ENCODE measurements at places on chromosomes 7 and 10.

DNA sequence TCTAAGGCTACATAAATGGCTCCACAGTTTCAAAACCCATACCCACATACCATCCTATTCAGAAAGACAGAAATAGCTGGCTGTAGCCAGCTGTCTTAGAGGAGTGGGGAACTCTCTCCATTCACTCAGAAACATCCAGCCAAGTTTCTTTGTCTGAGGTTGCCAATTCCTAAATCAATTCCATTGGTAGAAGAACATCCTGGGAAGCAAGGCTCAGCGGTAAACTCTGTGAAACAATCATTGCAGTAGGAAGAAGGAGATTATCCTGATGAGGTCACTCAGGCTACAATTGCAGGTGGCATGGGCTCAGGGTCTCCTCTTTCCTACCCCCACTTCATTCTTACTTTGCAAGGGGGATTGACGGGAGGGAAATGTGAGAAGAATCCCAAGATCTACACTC, 154.0 kb downstream of the ETV1 start:
- no peak for DNase-seq

DNA sequence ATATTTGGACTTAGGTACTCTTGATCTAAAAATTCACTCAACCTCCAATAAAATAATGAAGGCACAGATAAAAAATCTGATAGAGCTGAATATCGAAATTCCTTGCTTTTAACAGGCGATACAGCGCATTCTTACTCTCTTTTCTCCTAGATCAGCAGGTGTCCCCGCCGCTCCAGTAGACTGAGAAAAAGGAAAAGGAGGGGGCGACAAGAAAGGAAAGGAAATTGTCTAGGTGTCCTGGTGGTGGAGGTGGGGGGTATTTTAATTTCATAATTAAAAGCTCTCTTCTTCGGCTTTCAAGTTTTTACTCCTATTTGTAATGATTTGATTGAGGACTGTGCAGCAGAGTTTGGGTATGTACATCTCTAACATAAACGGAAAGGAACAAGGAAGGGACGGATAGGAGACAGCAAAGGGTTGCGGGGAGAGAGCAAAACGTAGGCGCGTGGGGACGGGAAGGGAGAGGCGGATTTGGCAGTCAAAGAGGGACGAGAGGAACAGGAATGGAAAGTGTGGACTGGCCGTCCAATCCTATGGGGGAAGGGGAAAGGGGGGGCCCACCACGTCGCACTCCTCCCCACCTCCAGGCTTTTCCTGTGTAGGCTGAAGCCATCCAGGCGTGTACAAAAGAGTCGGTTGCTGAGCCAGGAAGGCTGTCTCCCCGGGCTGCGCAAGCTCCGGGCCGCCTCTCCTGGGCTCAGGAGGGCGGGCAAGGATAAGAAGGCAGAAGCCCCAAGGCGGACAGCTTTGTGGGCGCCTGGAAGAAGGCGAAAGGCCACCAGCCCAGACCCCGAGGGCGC, 875 bp upstream of the HECTD2 start:
- peak; percentile 40 for DNase-seq

DNA sequence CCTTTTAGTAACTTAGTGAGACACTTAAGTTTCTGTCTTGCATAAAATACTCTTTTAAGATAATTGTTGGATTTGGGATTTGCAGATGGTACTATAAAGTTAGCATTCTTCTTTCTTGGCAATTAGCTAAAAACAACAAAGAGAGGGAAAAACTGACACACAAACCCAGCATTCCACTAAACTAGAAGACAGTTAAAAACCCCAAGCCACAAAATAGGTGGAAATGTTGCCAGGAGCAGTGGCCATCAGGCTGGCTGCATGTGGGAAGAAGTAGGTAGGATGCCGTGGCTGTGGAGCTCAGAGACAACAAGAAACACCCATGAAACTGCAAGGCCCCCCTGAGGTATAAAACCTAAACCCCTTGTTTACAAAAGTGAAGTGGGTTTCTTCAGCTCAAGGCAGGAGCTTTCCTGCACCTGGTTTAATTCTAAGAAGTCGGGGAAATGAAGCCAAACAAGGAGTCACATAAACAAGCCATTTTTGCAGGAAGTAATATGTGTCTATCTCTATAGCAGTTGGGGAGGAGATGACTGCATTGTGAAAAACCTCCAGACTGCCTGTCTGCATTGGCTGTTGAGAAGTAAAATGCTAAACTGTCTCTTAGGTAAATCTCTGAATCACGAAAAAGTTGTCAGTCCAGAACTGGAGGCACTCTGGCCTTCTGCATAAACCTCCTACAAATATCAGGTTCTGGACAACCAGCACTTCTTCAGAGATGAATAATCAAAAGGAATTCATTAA, 9.5 kb downstream of the RAB18 start:
- no peak for DNase-seq

GRCh38 chr7:38476764-38477163, 154.4 kb downstream of the AMPH start:
- no peak for DNase-seq

DNA sequence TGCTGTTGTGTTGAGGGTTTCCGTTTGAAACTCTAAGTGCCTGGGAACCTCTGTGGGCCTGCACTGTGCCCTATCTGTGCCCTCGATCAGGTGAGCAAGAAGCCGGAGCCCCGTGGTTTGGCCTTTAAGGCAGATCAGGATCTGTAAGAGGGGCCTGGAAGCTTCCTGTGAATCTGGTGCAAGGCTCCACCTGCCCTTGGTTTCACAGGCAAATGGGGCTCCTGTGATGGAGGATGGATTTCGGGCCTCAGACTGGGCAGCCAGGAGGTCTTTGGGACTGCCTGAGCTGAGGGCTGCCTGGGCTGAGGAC, 21.6 kb downstream of the SCART1 start:
- DNase-seq, result peak; percentile 34

DNA sequence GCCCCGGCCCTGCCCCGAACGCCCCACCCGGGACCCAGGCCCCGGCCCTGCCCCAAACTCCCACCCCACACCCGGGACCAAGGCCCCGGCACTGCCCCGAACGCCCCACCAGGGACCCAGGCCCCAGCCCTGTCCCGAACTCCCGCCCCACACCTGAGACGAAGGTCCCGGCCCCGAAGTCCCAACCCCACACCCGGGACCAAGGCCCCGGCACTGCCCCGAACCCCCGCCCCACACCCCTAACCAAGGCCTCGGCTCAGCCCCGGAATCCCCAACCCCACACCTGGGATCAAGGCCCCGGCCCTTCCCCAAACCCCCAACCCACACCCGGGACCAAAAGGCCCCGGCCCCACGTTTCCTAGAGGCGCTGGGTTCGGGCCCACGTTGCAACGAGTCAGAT, 1.1 kb upstream of the LARP4B start:
- no peak for DNase-seq

GRCh38 chr10:76073524-76073923, 642.1 kb downstream of the LRMDA start:
- no peak for DNase-seq

DNA sequence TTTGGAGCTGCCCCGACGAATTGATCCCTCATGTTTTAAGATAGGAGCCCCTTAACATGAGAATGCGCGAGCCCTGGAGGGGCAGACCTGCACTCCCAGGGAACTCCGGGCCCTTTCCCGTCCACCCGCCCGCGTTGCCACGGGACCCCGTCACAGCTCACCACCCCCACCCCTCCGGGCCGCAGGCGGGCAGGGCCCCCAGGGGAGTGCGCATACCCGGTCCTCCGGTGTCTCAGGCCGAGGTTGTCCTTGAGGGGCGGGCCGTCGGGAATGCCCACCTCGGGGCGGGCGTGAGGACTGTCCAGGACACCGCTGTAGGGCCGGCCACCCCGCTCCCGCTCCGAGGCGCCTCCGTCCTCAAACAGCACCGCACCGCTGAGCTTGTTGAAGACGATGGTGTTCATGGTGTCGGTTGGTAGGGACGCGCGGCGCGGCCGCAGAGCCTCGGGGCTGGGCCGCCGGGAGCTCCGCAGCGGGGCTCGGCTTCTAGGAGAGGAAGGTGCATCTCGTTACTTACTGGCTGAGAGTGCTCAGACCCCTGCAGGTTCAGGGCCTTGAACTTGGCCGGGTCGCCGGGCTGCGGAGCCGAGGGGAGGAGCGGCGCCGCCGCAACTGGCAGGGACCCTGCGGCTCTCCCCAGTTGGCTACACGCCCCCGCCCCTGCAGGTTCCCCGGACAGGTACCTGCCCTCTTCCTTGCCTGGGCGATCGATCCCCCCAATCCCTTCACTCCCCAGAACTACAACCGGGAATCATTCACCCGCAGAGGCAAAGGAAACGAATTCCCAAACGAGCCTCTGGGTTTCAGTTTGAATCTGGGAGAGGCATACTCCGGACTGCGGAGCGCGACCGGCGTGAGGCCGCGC, 2.4 kb downstream of the MKX start:
- DNase-seq, result peak; percentile 36

- no peak for DNase-seq
These were observed 96.3 kb upstream of the CAV2 start for GRCh38 chr7:116403265-116403664.

GRCh38 chr10:98125940-98126631, 8.4 kb upstream of the R3HCC1L start:
- DNase-seq, result no peak

DNA sequence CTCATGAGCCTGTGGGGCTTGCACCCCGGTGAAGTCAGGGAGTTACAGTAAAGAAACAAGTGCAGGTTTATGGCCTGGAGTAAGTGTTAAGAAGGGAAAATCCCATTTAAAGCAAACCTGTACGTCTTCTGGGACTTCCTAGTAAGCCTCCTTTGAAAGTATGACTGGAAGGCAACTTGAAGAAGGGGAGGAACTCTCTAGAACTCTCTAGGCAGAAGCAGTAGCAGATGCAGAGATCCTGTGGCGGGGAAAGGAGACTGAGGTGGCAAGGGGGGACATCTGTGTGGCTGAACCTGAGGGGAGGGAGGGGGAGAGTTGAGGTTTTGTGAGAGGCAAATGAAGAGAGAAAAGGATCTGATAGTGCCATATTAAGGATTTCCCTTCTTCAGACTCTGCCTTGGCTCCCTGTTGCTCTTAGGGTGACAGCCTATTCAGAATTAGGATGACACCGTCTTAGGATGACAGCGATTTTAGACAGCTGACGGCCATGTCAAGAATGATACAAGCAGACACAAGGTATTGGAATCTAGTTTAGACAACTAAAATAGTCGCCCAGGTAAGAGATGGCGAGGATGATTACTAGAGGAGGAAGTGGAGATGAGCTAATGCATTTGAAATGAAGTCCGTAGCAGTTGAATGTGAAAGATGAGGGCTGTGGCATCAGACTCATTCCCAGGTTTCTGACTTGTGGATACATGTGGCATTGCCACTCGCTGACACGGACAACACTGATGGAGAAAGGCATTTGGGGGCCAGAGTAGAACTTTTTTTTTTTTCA, 29.0 kb downstream of the CUL1 start:
- DNase-seq, result no peak

- no peak for DNase-seq
These were observed 20.0 kb upstream of the LRRC17 start for GRCh38 chr7:102892631-102893278.

GRCh38 chr7:151687523-151688235, 168.0 kb upstream of the RHEB start:
- no peak for DNase-seq

- no peak for DNase-seq
These were observed 121.1 kb downstream of the GPR85 start for GRCh38 chr7:112965506-112965905.

DNA sequence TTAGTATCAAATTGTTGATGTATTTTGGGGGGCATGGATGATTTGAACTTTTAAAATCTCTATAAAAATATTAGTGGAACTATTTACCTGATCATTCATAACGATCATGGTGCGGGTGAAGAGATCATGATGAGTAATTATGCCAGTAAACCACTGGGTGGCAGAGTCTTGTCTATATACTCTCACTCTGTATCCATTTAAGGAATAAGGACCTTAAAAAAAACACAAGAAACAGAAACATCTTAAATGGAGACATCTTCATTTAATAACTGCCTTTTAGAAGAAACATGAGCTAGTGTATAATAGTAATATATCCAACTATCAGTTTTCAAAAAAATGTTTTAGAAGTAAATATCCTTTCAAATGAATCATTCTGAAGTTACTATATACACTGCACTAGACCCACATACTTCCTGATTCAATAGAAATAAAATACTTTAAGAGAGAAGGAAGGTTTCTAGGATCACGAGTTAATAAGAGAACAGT, 84.0 kb downstream of the NRBF2 start:
- no peak for DNase-seq

- peak; percentile 88 for DNase-seq
These were observed at the start of gene FHIP2A for GRCh38 chr10:114821293-114821914. FHIP2A (plus strand) TSS chr10:114821780; CDS start chr10:114822079, 299 bp downstream.

DNA sequence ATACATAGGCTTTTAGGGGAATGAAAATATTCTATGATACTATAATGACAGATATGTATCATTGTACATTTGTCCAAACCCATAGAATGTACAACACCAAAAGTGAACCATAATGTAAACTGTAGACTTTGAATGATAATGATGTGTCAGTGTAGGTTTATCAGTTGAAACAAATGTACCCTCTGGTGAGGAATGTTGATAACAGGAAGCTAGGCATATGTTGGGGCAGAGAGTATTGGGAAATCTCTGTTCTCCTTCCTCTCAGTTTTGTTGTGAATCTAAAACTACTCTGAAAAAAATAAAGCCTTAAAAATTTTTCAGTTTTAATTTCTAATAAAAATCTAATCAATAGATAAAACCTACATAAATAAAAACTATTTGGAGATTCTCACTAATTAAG, 36.9 kb downstream of the C1GALT1 start:
- DNase-seq, result no peak

DNA sequence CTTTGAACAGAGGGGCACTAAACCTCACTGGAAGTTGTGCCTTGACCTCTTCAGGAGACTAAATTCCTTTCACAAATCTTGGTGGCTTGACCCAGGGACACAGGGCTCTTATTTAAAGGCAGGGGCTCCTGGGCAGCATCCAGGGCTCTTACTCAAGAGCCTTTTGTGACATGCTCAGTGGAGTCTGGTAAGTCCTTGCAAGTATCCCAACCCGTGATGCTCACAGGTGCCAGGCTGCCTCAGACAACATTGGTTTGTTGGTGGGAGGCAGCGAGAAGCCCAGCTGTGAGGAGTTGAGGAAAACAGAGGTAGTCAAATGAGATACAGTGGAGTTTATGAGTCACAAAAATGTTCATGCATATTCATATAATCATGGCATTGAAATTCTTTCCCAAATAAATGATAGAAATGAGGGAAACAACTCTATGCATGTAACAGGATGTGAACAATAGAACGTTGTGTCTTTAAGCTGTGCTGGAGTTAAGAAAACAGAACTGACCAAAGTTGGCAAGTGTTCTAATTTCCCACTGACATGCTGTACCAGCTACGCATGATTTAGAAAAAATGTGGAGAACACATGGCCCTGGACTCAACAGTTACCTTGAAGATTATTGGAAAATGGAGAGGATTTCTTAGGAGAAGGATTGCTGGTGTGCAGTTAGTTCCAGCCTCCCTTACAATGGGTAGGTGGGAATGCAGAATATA, 654.5 kb upstream of the COBL start:
- DNase-seq, result no peak

DNA sequence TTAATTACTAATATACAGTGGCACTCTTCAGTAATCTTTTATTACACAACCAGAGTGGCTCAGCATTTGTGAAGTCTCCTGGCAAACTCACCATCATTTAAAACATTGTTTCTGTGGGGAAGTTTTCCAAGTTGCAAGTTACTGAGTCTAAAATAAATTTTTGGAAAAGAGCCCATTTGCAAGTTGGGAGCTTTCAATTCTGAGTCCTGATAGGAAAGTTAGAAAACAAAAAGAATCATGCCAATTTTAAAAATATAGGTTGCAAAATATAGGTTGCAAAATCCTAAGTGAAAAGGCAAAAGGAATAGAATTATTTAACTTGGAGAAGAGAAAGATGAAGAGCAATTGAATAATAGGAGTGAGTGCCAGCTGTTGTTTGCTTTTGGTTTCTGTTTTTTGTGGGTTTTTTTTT, 378.8 kb upstream of the C7orf33 start:
- DNase-seq, result no peak
